ENCODE measurements at places on chromosomes 5 and 9. TPM values are rescaled to one million over a fixed set of nuclear protein-coding genes. Genes with fewer than 3 reads are reported as not detected.

PCDHA1 gene
- total RNA-seq: not detected

PTGES gene
- total RNA-seq: not detected

OR1J2 gene
- total RNA-seq: not detected

ATP10B gene
- not detected for total RNA-seq

CCNI2 gene
- 0.53 TPM for total RNA-seq

AK1 gene
- total RNA-seq: 115 TPM

DNAH5 gene
- 1.7 TPM for total RNA-seq
